Stomach (tissue), 19 donors: ENCODE measurements at places on chromosomes 5 and 9.

DNA sequence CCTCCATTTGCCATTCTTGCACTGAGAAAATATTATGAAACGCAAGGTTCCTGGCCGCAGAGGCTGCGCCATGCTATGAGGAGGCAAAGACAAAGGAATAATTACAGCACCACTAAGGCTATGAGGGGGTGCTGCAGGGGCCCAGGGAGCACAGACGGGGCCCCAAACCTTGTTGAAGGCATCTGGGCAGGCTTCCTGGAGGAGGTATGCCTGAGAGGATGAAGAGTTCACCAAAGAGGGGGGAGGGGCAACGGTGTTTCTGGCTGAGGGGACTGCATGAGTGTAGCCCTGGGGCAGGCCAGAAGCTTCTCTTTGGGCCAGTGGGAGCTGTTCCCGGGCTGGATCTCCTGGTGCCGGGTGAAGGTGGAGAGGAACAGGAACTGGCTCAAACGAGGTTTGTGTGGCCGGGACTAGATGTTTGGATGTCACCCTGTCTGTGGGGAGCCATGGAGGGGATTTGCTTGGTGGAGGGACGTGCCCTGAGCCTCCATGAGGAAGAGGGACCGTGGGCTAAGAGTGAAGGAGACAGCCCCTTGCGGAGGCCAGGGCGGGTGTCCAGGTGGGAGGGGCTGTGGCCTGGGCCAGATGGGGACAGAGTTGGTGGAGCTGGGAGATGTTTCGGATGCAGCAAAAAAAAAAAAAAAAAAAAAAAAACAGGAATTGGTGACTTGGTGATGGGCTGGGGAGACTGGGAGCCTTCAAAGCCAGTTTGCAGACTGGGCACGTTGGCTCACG lies 28.2 kb downstream of the PTGES start:
- no peak for DNase-seq

- no peak for DNase-seq
These were observed 65.4 kb downstream of the WDR41 start for GRCh38 chr5:77426670-77427069.

DNA sequence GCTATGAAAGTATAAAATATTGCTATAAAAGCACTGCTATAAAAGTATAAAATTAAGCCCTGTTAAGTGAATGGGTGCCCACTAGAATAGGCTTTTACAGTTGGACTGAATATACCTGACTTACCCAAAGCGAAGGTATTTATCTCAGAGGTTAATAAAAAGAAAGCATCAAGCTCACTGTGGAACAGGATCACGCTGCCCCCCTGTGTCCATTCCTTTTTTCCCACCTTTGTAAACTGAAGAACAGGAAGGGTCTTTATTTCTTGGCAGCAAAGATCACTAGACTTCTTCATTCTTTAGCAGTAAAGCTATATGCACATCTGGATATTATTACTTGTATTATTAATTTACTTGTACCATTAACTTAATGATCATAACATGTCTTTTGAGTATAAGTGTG lies 22.1 kb upstream of the PLPP6 start:
- peak; percentile 55 for DNase-seq

GRCh38 chr5:91049800-91050199 lies 333.3 kb downstream of the ARRDC3 start:
- DNase-seq: no peak

DNA sequence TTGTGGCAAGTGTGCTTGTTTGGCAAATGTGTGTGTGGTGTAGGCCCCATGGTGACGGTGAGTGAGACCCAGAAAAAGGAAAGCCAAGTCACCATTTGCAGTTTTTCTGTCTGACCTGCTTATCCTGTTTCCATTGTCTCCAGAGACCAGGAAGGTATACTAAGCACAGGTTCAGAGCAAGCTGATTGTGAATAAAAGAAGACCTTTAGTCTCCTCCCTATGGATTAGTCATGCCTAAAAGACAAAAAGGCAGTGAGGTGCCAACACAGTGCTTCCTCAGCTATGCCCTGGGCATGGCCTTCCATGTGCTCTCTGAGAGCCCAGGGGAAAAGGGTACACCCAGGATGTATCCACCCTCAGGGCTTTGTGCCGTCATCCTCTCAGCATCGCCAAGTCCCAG lies 49.2 kb upstream of the SHOC1 start:
- no peak for DNase-seq

DNA sequence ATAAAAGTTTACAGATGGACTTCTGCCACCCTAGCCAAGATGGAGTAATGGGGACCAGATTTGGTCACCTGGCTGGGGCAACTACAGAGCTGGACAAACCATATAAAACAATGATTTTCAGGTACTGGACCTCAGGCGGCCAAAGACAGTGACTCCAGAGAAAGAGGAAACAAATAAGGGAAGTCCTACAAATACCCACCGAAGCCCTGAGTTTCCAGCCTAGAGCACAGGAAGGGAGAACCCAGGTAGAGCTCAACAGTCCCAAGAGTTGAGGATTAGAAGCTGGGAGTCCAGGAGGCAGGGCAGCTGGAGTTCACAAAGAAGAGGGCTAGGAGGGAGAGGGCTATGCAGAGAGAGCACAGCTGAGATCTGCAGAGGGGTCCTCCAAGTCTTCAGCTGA lies 106.7 kb upstream of the NR5A1 start:
- no peak for DNase-seq

DNA sequence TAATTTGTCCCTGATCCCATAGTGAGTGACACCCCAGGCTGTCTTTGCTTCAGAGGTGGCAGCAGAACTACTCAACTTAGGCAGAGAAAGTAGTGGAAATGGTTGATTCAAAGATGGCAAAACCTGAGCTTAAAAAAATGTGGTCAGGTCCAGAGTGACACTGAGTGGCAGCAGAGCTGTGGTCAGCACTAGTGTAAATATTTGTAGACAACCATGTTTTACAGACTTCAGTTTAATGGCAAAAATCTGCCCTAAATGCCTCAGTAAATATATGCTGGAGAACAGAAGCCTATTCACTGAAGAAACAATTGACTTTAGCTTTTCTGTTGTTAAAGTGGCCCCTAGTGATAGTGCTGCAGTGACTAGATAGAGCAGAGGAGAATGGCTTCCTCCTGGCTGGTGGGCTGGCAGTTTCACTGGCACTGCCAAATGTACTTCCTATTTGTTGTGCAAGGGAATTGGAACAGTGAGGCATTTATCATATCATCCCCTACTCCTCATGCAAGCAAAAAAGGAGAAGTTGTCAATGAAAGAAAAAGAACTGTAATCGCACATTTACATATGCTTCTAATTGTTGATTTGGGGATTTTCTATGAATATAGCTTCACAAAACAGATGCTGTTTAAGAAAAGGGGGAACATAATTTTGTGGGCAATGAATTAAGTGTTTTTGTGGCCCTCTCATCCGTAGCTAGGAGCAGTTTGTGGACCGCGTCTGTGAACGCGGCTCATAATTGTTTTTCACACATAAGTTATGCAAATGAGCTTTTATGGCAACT lies 12.0 kb downstream of the PBX3 start:
- DNase-seq: peak; percentile 37

DNA sequence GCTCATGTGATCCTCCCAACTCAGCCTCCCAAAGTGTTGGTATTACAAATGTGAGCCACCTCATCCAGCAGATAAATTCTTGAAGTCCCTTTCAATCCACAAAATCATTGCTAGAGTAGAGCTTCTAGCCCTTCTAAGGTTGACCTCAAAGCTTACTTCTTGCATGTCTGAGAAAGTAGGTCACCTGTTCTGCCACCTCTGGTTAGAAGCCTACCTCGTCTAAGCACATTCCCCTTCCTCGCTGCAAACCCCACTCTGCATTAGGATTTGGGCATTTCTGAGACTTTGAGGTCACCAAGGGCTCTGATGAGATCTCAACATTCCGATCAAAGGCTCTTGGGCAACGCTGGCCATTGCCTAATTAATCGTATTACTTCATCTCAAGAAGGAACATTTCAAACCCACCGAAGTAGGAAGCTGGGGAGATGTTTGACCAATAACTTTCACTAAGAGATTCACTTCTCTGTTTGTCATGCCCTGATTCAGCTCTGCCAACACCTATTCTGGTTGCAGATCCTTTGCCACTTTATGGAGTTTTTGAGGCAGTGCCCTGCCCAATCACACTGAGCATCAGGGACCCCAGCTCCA lies 8.6 kb downstream of the ADAM19 start:
- no peak for DNase-seq
